Left ventricle myocardium inferior (tissue), 1 donor: ENCODE measurements at places on chromosomes 2 and 18. TPM values are rescaled to one million over a fixed set of nuclear protein-coding genes. Genes with fewer than 3 reads are reported as not detected.

CCDC74A gene
- 1.1 TPM for total RNA-seq

VIL1 gene
- total RNA-seq = not detected

FABP1 gene
- total RNA-seq = not detected

NEURL3 gene
- total RNA-seq = not detected

PLEK gene
- total RNA-seq = 4.8 TPM

C2orf69 gene
- total RNA-seq = 8.0 TPM

NGEF gene
- total RNA-seq = 0.16 TPM

CROCC2 gene
- not detected for total RNA-seq

IL1R1 gene
- 22.6 TPM for total RNA-seq

VWC2L gene
- total RNA-seq = not detected

COLEC12 gene
- total RNA-seq = 7.3 TPM

- DNase-seq = peak; percentile 17
- H3K4me3 ChIP-seq = peak overlapping the region; percentile 80
- peaks cover 66% of the 10 kb centered on the region for H3K4me1 ChIP-seq
These were observed 1.9 kb downstream of the TCF7L1 start for GRCh38 chr2:85134896-85135659.

GRCh38 chr2:101152272-101153076 is 1.3 kb upstream of the TBC1D8 start:
- peak; percentile 35 for DNase-seq
- H3K36me3 ChIP-seq = no peaks in the 10 kb centered on the region
- peak overlapping the region; percentile 93 for H3K4me3 ChIP-seq

- no peaks in the 10 kb centered on the region for H3K27me3 ChIP-seq
- H3K4me1 ChIP-seq = no peaks in the 10 kb centered on the region
- H3K36me3 ChIP-seq = no peaks in the 10 kb centered on the region
- no peak overlapping the region for H3K4me3 ChIP-seq
These were observed 793.3 kb downstream of the TDRD15 start for GRCh38 chr2:21916934-21917522.

- peak; percentile 63 for DNase-seq
- H3K4me3 ChIP-seq = no peak overlapping the region
- H3K36me3 ChIP-seq = no peaks in the 10 kb centered on the region
- H3K4me1 ChIP-seq = peaks cover 9% of the 10 kb centered on the region
- H3K27ac ChIP-seq = no peak overlapping the region
These were observed 6.8 kb upstream of the PXDN start for GRCh38 chr2:1750933-1751766.

- H3K27ac ChIP-seq = no peak overlapping the region
- H3K4me3 ChIP-seq = no peak overlapping the region
- H3K36me3 ChIP-seq = peaks cover 29% of the 10 kb centered on the region
- H3K4me1 ChIP-seq = peaks cover 22% of the 10 kb centered on the region
- H3K27me3 ChIP-seq = no peaks in the 10 kb centered on the region
These were observed 22.8 kb downstream of the EHD3 start for GRCh38 chr2:31256611-31257382.

- no peak overlapping the region for H3K27ac ChIP-seq
- DNase-seq = no peak
- H3K36me3 ChIP-seq = no peaks in the 10 kb centered on the region
- H3K4me3 ChIP-seq = no peak overlapping the region
- peaks cover 45% of the 10 kb centered on the region for H3K4me1 ChIP-seq
These were observed 454.9 kb downstream of the LPIN1 start for GRCh38 chr2:12201369-12201768.

GRCh38 chr2:50547521-50547920 is 484.4 kb downstream of the NRXN1 start:
- H3K27me3 ChIP-seq = no peaks in the 10 kb centered on the region
- H3K36me3 ChIP-seq = no peaks in the 10 kb centered on the region
- DNase-seq = no peak
- peaks cover 9% of the 10 kb centered on the region for H3K4me1 ChIP-seq
- H3K4me3 ChIP-seq = no peak overlapping the region
- H3K27ac ChIP-seq = no peak overlapping the region

DNA sequence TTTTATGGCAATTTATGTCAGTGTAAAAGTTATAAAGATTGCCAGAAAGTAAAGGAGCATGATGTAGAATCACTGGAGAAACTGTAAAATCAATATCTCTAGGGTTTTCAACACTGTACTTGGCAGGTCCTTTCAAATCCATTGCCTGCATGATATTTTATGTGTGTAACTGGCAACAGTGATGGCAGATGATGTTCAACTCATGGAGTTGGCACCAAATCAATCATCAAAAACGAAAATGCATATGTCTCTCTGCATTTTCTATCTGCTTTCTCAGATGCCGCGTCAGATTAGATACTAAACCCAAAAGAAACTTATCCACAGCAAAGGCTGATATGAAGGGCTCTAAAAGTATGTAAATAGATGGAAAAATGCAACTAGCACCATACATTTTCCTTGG is 1395.5 kb upstream of the PIK3C3 start:
- H3K27me3 ChIP-seq = no peaks in the 10 kb centered on the region
- no peak overlapping the region for H3K4me3 ChIP-seq
- no peaks in the 10 kb centered on the region for H3K4me1 ChIP-seq
- no peak for DNase-seq

DNA sequence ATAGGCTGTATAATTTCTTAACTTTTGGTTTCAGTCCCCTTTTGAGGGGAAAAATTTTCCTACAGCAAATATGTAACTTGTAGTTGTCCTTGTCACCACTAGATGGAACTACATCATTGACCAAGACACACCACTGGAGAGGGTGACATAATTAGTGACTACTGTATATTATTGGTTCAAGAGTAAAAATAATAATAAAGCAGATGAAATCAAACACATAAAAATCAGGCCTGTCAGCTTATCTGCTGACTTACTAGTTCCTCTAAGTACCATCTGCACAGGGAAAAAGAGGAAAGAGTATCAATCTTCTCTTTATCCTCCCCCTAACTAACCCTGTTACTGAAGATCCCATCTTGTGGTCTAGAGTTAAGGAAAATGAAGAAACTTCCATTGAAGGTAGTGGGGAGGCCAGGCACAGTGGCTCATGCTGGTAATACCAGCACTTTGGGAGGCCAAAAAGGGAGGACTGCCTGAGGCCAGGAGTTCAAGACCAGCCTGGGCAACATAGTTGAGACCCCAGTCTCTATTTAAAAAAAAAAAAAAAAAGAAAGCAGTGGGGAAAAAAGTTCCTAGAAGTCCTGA is 29.6 kb upstream of the ENOSF1 start:
- DNase-seq = no peak
- H3K4me1 ChIP-seq = no peaks in the 10 kb centered on the region
- H3K36me3 ChIP-seq = peaks cover 68% of the 10 kb centered on the region
- H3K27ac ChIP-seq = no peak overlapping the region
- no peak overlapping the region for H3K4me3 ChIP-seq

GRCh38 chr18:7338846-7339245 is 108.0 kb downstream of the LRRC30 start:
- H3K4me3 ChIP-seq = no peak overlapping the region
- no peaks in the 10 kb centered on the region for H3K4me1 ChIP-seq
- no peaks in the 10 kb centered on the region for H3K36me3 ChIP-seq
- H3K27me3 ChIP-seq = no peaks in the 10 kb centered on the region

DNA sequence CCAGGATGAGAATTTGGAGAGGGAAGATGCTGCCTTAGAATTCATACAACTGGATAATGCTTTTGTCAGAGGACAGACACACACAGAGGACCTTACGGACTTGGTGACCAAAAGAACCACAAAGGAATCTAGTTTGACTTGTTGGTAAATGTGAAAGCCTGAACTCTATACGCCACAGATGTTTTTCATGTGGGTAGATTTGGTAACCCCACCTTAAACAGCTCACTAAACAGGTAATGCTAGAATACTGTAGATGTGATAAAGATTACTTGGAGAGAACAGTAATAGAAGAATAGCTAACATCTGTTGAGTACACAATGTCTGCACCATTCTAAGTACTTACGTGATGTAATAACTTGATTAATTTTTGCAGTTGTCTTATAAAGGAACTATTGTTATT is 24.1 kb downstream of the ANXA4 start:
- H3K4me1 ChIP-seq = peaks cover 29% of the 10 kb centered on the region
- no peaks in the 10 kb centered on the region for H3K27me3 ChIP-seq
- no peaks in the 10 kb centered on the region for H3K36me3 ChIP-seq
- DNase-seq = no peak

- no peak overlapping the region for H3K27ac ChIP-seq
- H3K36me3 ChIP-seq = no peaks in the 10 kb centered on the region
- H3K4me1 ChIP-seq = no peaks in the 10 kb centered on the region
- H3K27me3 ChIP-seq = peaks cover 14% of the 10 kb centered on the region
- H3K4me3 ChIP-seq = no peak overlapping the region
These were observed 367.1 kb downstream of the HRH4 start for GRCh38 chr18:24827501-24827900.

GRCh38 chr2:218396688-218397462 is 2.8 kb upstream of the CTDSP1 start:
- H3K27ac ChIP-seq = peak overlapping the region; percentile 100
- H3K36me3 ChIP-seq = peaks cover 9% of the 10 kb centered on the region
- peaks cover 55% of the 10 kb centered on the region for H3K4me1 ChIP-seq
- H3K27me3 ChIP-seq = no peaks in the 10 kb centered on the region

GRCh38 chr2:216984937-216985336 is 125.1 kb upstream of the TNP1 start:
- DNase-seq = no peak
- peaks cover 16% of the 10 kb centered on the region for H3K4me1 ChIP-seq
- no peak overlapping the region for H3K27ac ChIP-seq
- H3K4me3 ChIP-seq = no peak overlapping the region
- no peaks in the 10 kb centered on the region for H3K36me3 ChIP-seq

DNA sequence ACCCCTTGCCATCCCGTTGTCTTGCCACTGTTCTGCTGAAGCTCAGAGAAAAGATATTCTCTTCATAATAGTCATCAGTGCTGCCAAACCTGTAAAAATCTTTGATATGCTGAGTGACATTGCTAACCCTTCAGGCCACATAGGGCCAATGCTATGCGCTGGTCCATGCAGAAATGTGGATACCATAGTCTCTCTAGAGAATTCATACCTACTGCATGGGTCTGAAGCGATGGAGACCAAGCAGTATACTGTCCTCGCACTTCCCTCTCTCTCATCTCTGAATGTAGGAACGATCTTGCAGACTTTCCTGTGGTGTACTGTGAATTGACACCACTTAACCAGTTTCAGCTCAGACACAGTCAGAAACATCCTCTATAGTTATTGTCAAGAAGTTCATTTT is 17.9 kb upstream of the ANKRD44 start:
- no peaks in the 10 kb centered on the region for H3K4me1 ChIP-seq
- H3K36me3 ChIP-seq = no peaks in the 10 kb centered on the region
- no peak overlapping the region for H3K4me3 ChIP-seq

- H3K4me1 ChIP-seq = no peaks in the 10 kb centered on the region
- no peak overlapping the region for H3K27ac ChIP-seq
- H3K36me3 ChIP-seq = no peaks in the 10 kb centered on the region
- no peaks in the 10 kb centered on the region for H3K27me3 ChIP-seq
- no peak for DNase-seq
These were observed 710.2 kb upstream of the SLC39A10 start for GRCh38 chr2:194946826-194947225.

DNA sequence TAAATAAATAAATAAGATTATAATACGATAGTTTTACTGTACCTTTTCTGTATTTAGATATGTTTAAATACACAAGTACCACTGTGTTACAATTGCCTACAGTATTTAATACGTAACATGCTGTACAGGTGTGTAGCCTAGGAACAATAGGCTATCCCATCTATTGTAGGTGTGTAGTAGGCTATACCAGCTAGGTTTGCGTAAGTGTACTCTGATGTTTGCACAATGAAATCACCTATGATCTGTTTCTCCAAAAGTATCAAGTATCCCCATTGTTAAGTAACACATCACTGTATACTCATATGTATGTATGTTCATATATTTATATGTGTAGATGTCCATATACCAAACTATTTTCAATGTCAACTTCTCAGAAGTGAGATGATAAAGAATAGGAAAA is 118.2 kb upstream of the RND3 start:
- no peaks in the 10 kb centered on the region for H3K36me3 ChIP-seq
- DNase-seq = no peak
- no peak overlapping the region for H3K4me3 ChIP-seq
- no peaks in the 10 kb centered on the region for H3K27me3 ChIP-seq
- no peak overlapping the region for H3K27ac ChIP-seq
- H3K4me1 ChIP-seq = no peaks in the 10 kb centered on the region
